ENCODE measurements at places on chromosomes 13 and 19. TPM values are rescaled to one million over a fixed set of nuclear protein-coding genes. Genes with fewer than 3 reads are reported as not detected.

DNA sequence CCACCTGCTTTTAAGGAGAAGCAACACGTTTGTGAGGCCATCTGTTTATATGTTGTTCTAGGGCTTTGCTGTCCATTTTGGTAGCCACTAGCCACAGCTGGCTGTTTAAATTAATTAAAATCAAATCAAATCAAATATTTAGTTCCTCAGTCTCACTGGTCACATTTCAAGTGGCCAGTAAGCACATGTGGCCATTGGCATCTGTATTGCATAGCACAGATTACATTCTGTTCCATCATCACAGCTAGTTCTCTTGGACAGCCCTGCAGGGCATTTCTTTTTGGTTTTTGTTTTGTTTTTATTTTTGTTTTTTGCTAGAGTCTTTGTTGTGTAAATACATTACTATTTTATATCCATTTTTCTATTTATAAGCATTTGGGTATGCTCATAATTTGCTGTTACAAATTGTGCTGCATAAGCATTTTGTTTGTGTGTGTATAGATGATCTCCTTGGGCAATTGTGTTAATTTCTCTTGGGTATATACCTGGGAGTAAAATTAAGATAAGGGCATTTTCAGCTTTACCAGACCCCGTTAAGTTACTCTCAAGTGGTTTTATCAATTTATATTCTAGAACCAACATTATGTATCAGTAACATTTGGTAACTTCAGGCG is 31.3 kb downstream of the SAE1 start:
- H3K27me3 ChIP-seq = no peaks in the 10 kb centered on the region
- DNase-seq = no peak
- H3K36me3 ChIP-seq = peaks cover 16% of the 10 kb centered on the region
- H3K4me3 ChIP-seq = no peak overlapping the region
- peaks cover 21% of the 10 kb centered on the region for H3K4me1 ChIP-seq

DNA sequence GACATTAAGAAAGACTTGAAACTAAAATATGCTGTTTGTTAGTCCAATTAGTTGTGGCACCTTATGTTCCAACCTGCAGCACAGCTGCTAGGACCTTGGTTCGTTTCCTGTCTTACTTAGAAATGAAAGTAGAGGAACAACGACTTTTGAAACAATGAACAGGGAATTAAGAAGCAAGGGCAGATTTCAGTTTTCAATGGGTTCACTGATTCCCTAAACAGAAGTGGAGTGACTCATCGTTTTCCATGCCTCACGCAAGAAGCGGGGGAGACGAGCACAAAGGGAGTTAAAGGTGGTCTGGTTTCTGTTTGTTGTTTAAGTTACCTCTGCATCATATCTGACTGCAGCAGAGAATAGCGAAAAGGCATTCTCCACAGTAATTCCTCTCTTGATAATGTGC is 44.8 kb downstream of the PHF11 start:
- no peak for DNase-seq
- H3K27me3 ChIP-seq = no peaks in the 10 kb centered on the region
- no peak overlapping the region for H3K27ac ChIP-seq
- no peaks in the 10 kb centered on the region for H3K4me1 ChIP-seq

DNA sequence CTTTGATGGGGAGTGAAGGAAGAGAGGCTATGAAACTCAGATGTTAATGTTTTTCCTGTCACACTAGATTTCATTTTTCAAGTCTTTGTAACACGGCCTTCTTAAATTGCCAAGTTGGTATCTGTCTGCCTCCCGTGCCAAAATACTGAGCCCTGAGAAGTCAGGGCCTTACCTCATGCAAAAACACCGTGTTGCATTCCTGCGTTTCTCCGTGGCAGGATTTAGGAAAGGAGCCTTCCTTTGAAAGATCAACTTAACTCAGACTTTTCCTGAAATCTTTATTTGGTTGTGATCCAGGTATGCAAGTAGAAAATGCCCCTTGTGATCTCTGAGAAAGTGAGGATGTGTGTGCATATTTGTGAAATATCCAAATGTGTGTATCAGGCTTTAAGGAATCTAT is 1291.0 kb upstream of the SLC10A2 start:
- no peak for DNase-seq
- H3K27ac ChIP-seq = no peak overlapping the region
- no peak overlapping the region for H3K4me3 ChIP-seq
- H3K27me3 ChIP-seq = no peaks in the 10 kb centered on the region
- no peaks in the 10 kb centered on the region for H3K4me1 ChIP-seq

DNA sequence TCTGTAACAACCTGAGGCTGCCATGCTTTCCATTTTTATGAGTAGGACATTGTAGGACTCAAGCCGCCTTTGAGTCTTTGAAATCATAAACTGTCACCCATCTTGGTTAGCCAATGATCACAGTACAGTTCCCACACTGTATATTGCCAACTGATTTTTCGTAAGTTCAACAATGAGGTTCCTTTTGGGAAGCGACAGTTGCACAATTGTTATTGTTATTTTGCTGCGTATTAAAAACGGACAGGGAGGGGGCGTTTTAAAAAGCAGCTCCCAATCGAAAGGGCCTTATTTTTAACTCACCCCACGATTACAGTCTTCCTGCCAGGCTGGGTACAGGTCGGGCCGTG is 601 bp downstream of the SLC46A3 start:
- peak overlapping the region; percentile 98 for H3K27ac ChIP-seq
- H3K4me1 ChIP-seq = peaks cover 32% of the 10 kb centered on the region
- no peaks in the 10 kb centered on the region for H3K36me3 ChIP-seq
- no peak for DNase-seq
- H3K4me3 ChIP-seq = peak overlapping the region; percentile 92
- H3K27me3 ChIP-seq = no peaks in the 10 kb centered on the region

DNA sequence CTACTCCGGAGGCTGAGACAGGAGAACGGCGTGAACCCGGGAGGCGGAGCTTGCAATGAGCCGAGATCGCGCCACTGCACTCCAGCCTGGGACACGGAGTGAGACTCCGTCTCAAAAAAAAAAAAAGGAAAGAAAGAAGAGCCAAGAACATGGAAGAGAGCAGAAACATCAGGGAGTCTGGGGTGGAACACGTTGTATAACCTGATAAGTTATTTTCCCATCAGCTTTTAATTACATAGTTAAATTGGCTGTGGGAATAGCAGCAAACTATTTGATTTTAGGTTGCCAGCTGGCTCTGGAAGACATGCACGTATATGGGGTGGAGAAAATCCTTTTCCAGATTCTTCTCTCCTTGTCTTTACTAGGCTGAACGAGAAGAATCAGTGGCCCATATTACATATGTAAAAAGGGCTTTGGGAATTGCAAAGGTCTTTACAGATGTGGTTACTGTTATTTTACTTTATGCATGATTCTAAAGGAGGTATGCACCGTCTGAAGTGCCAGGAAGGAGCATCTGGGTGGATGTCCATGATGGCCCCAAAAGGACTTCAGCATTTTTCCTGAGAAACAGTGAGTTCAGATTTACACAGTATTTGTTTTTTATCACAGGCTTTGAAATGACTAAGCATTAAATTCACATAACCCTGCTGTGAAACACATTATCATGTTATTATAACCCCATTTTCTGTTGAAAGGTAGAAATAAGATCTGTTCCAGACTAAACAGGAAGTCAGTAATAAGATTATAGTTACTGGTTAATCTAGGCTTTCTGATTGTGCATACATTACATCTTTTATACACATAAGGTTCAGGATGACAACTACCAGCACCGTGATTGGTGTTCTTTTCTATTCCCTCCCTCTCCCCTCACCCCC is 4.6 kb upstream of the NAA16 start:
- H3K36me3 ChIP-seq = peaks cover 1% of the 10 kb centered on the region
- no peak overlapping the region for H3K27ac ChIP-seq
- peaks cover 11% of the 10 kb centered on the region for H3K4me1 ChIP-seq
- no peak for DNase-seq
- H3K27me3 ChIP-seq = peaks cover 22% of the 10 kb centered on the region

GRCh38 chr19:9835507-9835949 is 410 bp downstream of the PIN1 start:
- peaks cover 12% of the 10 kb centered on the region for H3K4me1 ChIP-seq
- H3K27ac ChIP-seq = peak overlapping the region; percentile 82
- H3K36me3 ChIP-seq = peaks cover 3% of the 10 kb centered on the region
- H3K27me3 ChIP-seq = no peaks in the 10 kb centered on the region
- no peak for DNase-seq

- DNase-seq = no peak
- H3K36me3 ChIP-seq = no peaks in the 10 kb centered on the region
- no peak overlapping the region for H3K27ac ChIP-seq
- no peaks in the 10 kb centered on the region for H3K27me3 ChIP-seq
- no peaks in the 10 kb centered on the region for H3K4me1 ChIP-seq
Observed at GRCh38 chr19:33670398-33670797, 48.6 kb downstream of the CHST8 start.

DNA sequence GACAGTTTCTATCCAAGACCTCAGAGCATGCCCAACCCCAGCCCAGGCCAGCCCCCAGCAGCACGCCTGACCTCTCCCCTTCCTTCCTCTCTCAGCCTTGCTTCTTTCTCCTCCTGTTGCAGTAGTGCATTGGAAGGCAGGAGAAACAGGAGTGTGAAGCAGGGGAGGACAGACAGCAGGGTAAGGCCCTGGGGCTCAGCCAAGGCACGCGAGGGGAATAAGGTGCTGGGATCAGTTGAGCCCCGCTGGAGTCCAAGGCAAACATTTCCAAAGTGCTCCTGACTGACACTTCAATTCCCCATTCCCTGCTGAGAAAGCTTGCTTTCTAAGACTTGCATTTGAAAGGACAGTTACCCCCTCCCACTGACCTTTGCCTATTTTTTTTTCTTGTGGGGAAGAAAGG is 73.1 kb upstream of the OLFM4 start:
- DNase-seq = no peak
- no peaks in the 10 kb centered on the region for H3K4me1 ChIP-seq
- no peak overlapping the region for H3K4me3 ChIP-seq
- H3K27ac ChIP-seq = no peak overlapping the region
- no peaks in the 10 kb centered on the region for H3K27me3 ChIP-seq

DNA sequence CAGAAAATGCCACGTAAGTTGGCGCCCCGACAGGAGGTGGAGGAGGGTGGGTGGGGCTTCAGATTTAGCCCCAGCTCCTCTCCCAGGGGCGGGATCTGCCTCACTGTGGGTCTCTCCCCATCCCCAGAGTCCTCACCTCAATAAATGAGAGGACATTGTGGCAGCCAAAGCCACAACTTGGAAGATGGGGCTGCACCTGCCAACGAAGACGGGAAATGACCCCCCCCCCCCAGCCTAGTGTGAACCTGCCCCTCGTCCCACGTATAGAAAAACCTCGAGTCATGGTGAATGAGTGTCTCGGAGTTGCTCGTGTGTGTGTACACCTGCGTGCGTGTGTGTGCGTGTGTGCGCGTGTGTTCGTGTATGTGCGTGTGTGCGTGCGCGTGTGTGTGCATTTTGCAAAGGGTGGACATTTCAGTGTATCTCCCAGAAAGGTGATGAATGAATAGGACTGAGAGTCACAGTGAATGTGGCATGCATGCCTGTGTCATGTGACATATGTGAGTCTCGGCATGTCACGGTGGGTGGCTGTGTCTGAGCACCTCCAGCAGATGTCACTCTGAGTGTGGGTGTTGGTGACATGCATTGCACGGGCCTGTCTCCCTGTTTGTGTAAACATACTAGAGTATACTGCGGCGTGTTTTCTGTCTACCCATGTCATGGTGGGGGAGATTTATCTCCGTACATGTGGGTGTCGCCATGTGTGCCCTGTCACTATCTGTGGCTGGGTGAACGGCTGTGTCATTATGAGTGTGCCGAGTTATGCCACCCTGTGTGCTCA is 1.5 kb upstream of the TRAPPC5 start:
- H3K27ac ChIP-seq = no peak overlapping the region
- H3K36me3 ChIP-seq = peaks cover 8% of the 10 kb centered on the region
- H3K4me3 ChIP-seq = no peak overlapping the region
- H3K4me1 ChIP-seq = peaks cover 6% of the 10 kb centered on the region

DNA sequence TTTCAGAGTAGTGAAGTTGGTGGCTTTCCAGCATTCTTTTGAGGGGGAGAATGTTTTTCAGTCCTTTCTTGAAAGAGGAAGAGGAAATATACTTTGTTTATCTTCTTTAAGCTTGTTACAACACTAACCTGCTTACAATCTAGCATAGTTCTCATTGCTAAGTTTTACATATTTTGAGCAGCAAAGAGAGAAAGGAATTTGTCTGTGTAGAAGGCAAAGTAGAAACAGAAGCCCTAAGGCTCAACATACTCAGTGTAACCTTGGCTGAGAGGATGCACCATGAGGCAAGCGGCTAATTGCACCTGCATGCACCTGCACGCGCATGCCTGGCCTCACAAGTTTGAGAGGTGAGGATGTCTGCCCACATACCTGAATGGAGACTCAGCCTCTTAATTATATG is 2.2 kb downstream of the FRY start:
- no peak overlapping the region for H3K4me3 ChIP-seq
- peaks cover 58% of the 10 kb centered on the region for H3K27me3 ChIP-seq
- peaks cover 13% of the 10 kb centered on the region for H3K4me1 ChIP-seq
- no peak for DNase-seq
- no peak overlapping the region for H3K27ac ChIP-seq

DNA sequence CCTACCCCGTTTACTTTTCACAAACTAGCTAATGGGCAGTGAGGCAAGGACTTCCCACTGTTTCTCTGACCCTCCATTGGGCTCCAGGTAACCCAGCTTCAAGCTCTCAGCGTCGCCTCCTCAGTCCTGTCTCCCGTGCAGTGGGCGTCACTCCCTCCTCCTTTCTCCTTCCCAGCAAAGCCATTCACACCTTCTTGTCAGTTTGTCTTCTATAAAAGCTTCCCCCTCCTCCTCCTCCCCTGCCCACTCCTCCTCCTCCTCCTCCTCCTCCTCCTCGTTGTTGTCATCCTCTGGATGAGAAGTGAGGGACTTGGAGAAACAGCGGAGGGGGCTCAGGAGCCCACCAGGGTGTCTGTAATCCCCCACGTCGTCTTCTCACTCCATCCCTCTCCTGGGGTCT is 1.7 kb upstream of the GALP start:
- no peaks in the 10 kb centered on the region for H3K27me3 ChIP-seq
- no peaks in the 10 kb centered on the region for H3K4me1 ChIP-seq
- no peaks in the 10 kb centered on the region for H3K36me3 ChIP-seq
- no peak overlapping the region for H3K4me3 ChIP-seq

DNA sequence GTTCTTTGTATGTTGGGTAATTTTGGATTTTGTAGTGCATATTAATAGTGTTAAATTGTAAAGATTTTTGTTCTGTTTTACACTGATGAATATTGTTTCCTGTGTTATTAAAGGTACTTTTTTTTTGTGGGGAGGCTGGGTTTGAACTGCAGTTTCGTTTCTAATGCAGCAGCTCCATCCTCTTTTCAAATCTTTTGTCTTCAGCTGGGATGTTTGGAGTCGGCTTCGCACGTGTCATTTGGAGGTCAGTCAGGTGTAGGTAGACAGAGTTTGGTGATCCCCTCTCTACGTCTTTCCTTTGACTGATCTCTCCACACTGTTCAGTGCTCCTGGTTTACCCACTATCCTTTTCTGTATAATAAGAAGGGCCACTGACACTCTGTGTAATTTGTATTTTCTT is 30.3 kb downstream of the TDRD3 start:
- peaks cover 9% of the 10 kb centered on the region for H3K4me1 ChIP-seq
- DNase-seq = no peak
- H3K27me3 ChIP-seq = no peaks in the 10 kb centered on the region
- H3K4me3 ChIP-seq = no peak overlapping the region

GRCh38 chr13:96821381-96821780 is 172.9 kb downstream of the OXGR1 start:
- H3K4me3 ChIP-seq = no peak overlapping the region
- H3K4me1 ChIP-seq = no peaks in the 10 kb centered on the region

- peaks cover 2% of the 10 kb centered on the region for H3K27me3 ChIP-seq
- no peak overlapping the region for H3K4me3 ChIP-seq
- no peaks in the 10 kb centered on the region for H3K36me3 ChIP-seq
- no peak for DNase-seq
Observed at GRCh38 chr19:10018786-10019185, 5.5 kb downstream of the RDH8 start.

Gene PNMA8A
- 10.3 TPM for total RNA-seq

Gene KLK1
- total RNA-seq = not detected

Gene ZNF444
- 41.6 TPM for total RNA-seq

Gene CATSPERD
- not detected for total RNA-seq

Gene ZNF154
- total RNA-seq = 18.0 TPM

Gene FSD1
- 13.3 TPM for total RNA-seq

Gene RDH8
- not detected for total RNA-seq
